Stimulated activated CD4-positive, alpha-beta T cell treated with anti-CD3 and anti-CD28 coated beads, Interleukin-12 subunit alpha, Interleukin-12 subunit beta, amount 100 ng/mL, for 24 hours (primary cell): ENCODE measurements at places on chromosomes 1 and 21.

GRCh38 chr1:169473347-169473746 is 12.4 kb downstream of the SLC19A2 start:
- no peak for DNase-seq

GRCh38 chr1:44681905-44682882 is 7.7 kb downstream of the ARMH1 start:
- no peak for DNase-seq

DNA sequence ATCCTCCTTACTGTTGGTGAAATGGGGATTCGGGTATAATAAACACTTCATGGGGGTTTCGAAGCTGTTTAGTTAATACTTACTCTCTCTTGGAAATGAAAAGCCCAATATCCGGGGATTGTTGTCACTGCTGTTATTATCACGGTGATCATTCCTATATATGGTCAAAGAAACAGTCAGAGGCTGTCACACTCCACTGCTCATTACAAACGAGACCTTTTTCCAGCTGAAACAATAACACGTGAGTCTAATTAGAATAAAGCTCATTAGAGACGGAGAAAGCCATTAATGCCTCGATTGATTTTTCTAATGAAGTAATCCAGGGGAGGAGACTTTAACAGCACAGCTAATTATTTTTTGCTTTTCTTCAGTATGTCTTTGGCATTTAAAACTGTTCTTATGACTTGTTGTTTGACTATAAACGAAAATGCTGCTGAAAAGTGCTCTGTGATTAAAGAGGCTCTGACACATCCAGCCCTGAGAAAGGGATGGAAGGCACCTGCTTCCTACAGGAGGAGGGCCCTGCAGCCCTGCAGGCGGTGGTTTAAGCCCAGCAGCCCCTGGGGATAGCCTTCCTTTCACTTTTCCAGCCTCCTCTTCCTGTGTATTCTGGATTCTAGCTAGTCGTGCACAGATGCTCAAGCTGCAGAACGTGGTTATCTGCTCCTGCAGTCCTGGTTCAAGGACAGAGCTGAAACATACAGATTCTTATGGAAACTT is 143.6 kb downstream of the EDEM3 start:
- DNase-seq = no peak

GRCh38 chr1:185566995-185567394 is 167.2 kb upstream of the HMCN1 start:
- no peak for DNase-seq

GRCh38 chr1:6347641-6348487 is 45.7 kb downstream of the ACOT7 start:
- DNase-seq = no peak

DNA sequence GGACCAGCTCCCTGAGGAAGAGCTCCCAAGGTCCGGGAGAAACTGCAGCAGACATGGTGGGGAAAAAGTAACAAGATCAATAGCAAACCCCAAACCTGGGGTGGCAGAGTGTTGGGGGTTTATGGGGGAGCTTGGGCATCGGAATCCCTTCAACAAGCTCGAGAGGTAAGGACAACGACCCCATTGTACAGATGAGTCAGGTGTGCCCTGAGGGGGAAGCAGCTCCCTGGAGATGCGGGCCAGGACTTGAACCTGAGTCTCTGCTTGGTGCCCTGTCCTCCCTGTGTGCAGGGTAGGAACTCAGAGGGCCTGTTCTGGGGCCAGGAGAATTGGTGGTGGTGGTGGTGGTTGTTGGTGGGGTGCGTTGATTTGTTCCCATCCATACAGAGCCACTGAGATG is 125.4 kb downstream of the PTPRU start:
- no peak for DNase-seq

- no peak for DNase-seq
Measured at GRCh38 chr1:10863886-10864285, 67.4 kb upstream of the CASZ1 start.

DNA sequence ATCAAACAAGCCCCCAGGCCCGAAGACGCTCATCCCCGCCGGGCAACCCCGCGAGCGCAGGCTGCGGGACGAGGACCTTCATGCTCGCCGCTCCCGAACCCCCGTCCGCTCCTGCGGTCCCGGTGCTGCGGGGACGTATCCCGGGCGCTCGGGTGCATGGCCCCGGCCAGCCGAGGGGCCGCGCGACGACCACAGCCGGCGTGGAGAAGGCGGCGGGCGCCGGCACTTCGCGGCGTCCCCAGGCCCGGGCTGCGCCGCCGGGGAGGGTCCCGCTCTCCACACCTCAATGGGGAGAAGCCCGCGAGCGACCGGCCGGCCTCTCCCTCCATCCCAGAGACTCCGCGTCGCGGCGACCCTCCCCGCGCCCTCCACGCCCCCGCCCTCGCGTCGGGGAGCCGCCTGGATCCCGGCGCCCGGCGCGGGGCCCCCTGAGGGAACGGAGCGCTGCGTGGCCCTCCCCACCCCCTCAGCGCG is 401 bp downstream of the ERRFI1 start:
- no peak for DNase-seq

DNA sequence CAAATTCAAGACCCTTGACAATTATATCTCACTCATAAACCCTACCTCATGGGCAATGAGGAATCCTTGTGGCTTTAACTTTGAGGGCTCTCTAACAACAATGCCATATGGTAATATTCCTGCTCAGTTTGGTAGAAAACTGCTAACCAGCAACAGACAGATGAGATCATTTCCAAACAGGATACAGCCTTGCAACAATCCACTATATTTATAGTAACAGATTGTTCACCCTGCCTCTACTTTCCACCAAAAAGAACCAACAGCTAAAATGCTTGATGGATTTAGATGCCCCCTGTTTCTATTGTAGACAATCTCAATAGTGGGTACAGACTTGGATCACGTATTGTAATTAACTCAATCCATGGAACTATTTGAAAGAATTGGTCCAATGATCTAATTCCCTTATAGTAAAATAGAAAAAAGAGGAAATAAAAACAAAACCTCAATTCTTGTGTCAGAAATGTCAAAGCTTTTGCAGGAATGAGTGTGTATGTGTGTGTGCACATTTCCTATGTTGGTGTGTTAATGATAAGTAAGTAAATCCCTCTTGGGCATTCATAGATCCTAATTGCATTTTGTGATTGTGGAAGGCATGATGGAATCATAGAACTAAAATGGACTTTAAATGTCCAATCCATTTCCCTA is 100.0 kb upstream of the EDEM3 start:
- no peak for DNase-seq

DNA sequence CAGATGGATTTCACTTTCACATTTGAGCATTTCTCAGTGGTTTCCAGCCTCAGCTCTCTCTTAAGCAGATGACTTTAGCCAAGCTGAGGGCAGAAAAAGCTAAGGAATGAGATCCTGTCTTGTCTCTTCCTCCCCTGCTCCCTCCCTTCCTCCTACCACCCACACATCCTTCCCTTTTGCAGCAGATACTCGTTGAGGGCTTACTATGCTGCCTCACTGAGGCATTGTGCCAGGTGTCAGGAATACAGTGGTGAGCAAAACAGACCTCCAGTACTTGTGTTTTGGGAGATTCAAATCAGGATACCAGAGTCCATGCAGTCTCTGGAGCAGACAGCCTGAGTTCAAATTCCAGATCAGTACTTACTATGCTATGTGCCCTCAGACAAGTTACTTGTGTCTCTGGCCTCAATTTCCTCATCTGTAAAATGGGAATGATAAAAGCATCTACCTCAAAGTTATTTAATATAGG is 43.2 kb downstream of the KIF26B start:
- no peak for DNase-seq

GRCh38 chr1:86429122-86429725 is 5.3 kb downstream of the CLCA2 start:
- DNase-seq = no peak

GRCh38 chr1:224266915-224267856 is 62.8 kb downstream of the NVL start:
- no peak for DNase-seq

GRCh38 chr1:5142389-5142788 is 488.0 kb downstream of the AJAP1 start:
- no peak for DNase-seq

DNA sequence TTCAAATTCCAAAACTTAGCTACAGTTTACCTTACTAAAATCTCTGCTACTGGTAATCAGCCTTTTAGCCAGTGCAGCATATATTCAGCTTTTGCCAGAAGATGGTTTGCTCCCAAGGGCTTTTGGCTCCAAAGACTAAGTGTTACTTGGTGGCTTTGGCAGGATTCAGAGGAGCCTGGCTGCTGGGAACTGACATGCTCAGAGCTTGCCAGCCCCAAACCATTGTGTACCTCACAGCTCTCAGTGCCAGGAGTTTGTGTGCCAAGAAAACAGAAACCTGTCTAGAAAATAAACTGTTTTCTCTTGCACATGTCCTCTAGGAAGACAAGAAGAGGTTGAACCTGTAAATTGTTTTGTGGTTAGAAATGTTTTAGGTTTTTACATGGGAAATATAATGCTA is 315.9 kb downstream of the ST6GALNAC3 start:
- DNase-seq = no peak

- DNase-seq = no peak
Measured at GRCh38 chr21:18354947-18355346, 48.6 kb downstream of the TMPRSS15 start.

DNA sequence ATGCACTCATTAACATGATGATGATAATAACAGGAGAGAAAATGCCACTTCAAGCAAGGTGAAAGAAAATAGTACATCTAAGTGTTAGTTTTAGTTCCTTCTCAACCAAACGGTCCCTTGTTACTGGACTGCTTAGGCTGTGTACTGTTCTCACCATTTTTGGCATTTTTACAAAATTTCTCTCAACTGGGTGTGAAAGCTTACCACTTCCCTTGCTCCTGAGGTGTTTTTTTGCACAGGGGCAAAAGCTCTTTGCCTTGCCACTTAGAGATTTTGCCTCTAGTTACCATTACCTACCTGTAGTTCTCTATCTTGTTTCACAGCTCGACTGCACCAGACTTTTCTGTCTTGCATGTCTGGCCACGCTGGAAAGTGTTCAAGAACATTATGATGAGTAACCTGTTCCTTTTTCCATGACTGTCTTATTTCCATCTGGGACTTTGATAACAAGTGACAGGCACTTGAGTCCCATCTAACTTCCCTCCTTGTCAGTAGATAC is 10.7 kb downstream of the NEK7 start:
- DNase-seq = no peak

- DNase-seq = no peak
Measured at GRCh38 chr1:89723863-89724262, 90.9 kb downstream of the LRRC8C start.

DNA sequence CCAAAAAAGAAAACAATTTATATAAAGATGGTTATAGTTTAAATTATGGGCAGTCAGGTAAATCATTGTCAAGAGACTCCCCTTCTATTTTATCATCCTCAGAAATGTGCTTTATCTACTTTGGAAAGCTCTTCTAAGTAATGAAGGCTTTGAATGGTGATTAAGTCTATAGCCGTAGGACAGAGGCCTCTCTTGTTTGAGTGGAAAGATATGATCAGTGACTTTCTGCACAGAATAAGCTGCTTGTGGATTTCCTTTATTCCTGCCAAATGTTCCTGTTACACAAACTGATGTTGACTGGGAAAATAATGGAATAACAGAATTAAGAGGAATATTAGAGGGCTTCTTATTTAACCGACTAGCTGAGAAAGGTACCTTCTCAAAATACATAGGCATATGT is 174.6 kb upstream of the IVNS1ABP start:
- DNase-seq = no peak

- peak; percentile 56 for DNase-seq
Measured at GRCh38 chr1:39205102-39205780, 746 bp downstream of the MACF1 start.

DNA sequence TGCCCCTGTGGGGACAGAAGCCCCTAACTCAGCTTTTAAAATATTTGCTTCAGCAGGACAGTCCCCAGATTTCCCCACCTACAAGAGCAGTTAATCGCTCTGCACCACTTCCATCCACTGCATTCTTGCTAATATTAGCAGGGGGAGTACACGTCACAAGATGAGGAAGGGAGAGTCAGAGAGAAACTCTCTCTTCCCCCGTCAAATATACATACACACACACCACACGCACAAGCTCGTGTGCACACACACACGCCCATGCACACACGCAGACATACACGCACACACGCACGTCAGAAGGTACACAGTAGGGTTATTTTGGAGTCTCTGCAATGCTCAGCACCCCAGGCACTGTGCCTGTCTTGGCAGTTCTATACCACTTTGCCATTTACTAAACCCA is 2.1 kb downstream of the CLCA1 start:
- DNase-seq = no peak
